ENCODE measurements at places on chromosomes 6 and 20.

GRCh38 chr20:62572980-62573379, 69.3 kb upstream of the SLCO4A1 start:
- no peak for DNase-seq

GRCh38 chr20:62171245-62171644, 11.6 kb upstream of the MTG2 start:
- no peak for DNase-seq

DNA sequence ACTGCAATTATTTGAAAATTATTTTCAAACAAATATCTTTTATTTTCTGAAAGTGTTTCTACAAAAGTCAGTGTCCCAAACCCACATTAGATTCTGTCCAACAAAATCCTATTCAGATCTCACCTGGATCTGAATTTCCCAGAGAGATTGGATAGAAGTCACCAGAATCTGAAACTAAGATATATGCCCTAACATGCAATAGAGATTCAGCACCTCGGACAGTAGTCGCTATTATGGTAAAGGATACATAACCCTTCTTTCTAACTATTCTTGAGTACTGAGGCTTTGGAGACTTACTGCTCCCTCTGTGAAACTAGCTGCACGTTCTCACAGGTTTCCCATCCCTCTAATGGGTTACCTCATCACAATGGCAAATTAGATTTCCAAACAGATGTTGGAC, 151.4 kb downstream of the ID4 start:
- DNase-seq: no peak

GRCh38 chr20:38046572-38046971, 13.0 kb downstream of the RPRD1B start:
- DNase-seq: no peak

GRCh38 chr20:17437251-17437650, 93.9 kb downstream of the BFSP1 start:
- no peak for DNase-seq

- no peak for DNase-seq
Observed at GRCh38 chr6:143241911-143242310, 181.2 kb downstream of the AIG1 start.

DNA sequence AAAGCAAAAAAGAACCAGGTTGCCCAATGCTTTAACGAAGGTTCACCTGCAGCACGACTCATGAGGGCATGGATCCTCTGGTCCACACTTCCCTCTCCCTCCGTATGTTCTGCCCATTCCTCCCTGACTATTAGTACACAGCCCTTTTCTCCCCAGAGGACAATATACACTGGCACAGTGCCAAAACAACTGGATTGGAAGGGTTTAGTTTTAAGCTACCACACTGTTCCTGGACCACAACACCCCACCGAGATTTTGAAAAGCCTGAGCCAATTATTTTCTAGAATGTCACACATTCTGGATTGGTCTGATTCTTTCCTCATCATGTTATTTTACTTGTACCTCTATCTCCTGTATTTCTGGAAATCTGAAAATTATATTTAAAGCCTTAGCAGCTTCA, 2.9 kb upstream of the AKAP7 start:
- DNase-seq: no peak

DNA sequence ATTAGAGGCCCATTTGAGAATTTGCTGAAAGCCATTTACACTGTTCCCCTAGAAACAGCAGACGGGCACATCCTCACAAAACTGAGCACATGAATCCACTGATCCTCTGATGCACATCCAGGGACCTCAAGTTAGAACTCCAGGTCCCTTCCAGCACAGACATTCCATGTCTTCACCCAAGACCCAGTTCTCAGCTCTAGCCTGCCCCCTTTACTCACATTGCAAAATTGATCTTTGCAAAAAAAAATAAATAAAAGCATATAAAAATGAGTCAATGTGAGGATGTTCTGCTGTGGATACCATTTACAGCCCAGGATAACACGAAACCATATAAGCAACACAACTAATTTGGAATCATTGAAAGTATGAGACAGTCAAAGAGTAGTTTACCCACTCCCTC, 458.2 kb upstream of the JARID2 start:
- no peak for DNase-seq

GRCh38 chr6:111417946-111418345, 65.1 kb downstream of the REV3L start:
- no peak for DNase-seq

GRCh38 chr6:28794175-28795002, 129.4 kb downstream of the TRIM27 start:
- no peak for DNase-seq

GRCh38 chr6:78911218-78911940, 44.0 kb downstream of the IRAK1BP1 start:
- no peak for DNase-seq

GRCh38 chr20:7123457-7123856, 356.0 kb downstream of the BMP2 start:
- DNase-seq: no peak

DNA sequence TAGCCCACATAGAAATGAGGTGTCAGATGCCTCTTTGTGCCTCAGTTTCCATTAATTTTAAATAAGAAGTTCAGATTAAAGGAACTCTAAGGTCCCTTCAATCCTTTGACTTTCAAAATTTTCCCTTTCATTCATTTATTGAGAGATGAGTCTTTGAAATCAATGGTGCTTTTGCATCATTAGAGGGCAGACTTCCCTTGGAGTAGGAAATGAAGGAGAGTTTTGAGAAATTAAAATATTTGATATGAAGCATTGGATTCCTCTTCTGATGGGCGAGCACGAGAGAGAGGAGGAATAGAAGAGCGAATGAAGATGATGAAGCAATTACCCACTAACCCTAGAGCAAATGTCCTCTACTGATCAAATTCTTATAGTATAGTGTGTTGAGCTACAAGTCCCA, 105.7 kb downstream of the EDN1 start:
- no peak for DNase-seq

GRCh38 chr6:97674802-97675201, 391.8 kb upstream of the MMS22L start:
- no peak for DNase-seq

- DNase-seq: peak; percentile 18
Observed at GRCh38 chr6:149230712-149231460, 86.6 kb upstream of the TAB2 start.

DNA sequence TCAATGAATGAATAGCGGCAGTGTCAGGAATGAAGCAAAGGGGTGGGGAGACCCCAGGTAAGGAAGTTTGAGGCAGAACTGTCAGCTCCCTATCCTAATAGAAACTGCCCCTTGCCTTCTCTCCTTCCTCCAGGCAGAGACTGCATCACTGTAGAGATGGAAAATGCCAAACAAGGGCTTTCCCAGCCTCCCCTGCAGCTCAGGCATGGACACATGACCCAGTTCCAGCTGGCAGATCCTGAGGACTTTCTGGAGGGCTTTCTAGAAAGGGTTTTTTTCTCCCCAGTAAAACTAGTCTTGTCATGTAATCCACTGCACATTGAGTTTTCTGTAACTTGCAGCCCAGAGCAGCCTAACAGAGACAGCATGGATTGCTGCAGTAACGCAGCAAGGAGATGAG, 17.9 kb upstream of the PNPLA1 start:
- DNase-seq: no peak

DNA sequence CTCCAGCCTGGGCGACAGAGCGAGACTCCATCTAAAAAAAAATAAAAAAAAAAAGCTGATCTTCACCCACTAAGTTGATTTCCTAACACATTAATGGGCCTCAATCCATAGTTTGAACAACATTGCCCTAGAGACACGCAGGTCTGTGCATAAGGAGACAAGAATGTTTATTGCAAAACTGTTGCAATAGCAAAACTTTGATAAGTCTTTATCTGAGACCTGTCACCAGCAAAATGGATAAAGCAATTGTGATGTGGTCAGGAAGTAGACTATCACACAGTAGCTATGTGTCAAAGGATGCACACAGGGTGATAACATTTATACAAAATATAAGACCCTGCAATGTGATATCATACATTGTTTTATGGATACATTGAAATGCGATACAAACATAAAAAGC, 4.2 kb upstream of the ITPR3 start:
- DNase-seq: no peak
